ENCODE measurements at places on chromosomes 4 and X.

DNA sequence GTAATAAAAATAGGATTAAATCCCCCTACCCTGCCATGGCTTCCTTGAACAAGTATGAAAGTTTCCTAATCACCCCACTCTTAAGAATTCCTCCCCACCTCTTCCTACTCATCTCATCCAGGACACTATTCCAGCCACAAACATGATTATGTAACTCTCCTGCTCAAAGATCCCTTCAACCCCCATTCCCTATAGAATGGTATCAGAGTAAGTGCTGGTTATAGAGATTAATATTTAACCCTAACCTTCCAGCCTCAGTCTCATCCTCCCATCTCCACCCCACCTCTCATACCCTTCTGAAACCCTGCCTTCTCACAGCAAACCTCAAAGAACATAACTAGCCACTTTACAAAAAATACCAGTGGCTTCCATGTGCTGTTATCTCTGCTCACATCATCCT is 155.1 kb downstream of the PPP3CA start:
- DNase-seq: no peak

- no peak for DNase-seq
These were observed 49.1 kb upstream of the MSANTD1 start for GRCh38 chr4:3199653-3200422.

DNA sequence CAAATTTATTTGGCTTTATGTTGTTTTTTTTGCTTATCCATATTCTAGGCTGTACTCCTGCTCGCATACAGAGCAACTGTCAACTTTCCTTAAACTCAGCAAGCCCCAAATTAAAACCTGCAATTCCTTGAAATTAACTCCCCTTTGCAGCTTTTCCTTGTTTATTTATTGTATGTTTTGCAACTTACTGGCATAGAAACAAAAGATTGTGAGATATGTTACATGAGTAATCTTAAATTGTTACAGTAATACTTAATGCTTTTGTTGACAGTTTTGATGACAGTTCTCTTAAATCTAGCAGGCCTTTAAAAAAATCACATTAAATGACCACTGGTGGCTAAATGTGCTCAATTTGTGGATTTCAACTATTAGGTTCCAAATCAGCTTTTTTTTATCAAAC is 4.5 kb downstream of the DDX3X start:
- no peak for DNase-seq

GRCh38 chr4:70671091-70671490 is 4.8 kb upstream of the JCHAIN start:
- DNase-seq: no peak

DNA sequence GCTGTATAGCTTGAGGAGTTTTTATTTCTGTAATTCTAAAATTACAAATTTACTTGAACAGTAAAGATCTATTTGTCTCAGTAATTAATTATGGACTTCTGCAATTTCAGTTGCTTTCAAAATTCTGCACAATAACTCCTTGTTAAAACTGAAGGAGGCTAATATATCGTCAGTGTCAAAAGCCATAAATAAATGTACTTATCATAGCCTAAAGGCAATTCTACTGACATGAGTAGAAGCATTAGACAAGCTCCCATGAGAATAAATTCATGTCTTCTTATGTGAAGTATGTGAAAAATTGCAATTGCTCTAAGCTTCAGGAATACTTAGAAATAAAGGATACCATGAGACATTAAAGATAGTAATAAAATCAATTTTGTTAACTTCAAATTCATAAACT is 381.2 kb upstream of the PCDH10 start:
- no peak for DNase-seq

DNA sequence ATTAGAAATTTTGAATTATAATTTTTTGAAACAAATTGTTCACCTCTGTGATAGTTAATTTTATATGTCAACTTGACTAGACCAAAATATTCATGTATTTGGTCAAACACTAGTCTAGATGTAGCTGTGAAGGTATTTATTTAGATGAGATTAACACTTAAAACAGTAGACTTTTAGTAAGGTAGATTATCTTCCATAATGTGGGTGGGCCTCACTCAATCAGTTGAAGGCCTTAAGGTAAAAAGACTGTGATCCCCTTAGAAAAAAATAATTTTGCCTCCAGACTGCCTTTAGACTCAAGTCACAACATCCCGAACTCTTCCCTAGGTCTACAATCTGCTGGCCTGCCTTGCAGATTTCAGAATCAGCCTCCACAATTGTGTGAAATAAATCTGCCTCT is 177.3 kb upstream of the PABPC5 start:
- no peak for DNase-seq

DNA sequence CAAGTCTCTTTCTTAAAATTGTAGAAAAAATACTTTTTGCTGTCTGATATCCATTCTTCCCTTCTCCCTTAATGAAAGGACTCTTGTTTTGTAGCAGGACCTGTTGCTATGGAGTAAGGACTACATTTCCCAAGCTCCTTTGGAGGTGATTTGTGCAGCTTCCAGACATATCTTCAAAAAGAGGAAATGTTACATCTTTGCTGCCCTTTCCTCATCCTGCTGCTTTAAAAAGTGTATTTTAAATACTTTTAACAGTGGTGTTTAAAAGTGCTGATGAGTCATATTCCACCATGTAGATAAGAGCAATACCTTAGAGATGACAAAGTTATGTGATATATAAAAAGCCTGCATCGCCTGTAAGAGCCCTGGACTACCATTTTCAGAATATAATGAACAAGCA is 98.7 kb downstream of the CFAP299 start:
- DNase-seq: no peak

DNA sequence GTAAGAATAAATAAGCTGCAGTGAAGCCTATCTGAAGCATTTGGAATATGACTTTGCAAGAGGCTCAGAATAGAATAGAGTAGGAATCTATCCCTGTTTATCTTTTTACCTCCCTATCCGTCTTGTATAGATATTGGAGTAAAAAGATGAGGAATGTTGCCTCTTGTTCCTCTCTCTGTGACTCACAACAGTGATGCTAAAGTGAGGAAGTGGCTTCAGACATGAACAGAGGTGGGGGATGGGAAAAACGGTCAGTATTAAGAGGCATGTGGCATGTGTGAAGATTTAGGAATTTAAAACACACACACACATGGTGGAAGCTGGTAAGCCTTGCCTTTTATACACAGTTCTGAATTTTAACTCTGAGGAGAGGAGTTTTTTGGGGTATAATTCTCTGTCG is 3.8 kb upstream of the DCAF4L1 start:
- DNase-seq: no peak

DNA sequence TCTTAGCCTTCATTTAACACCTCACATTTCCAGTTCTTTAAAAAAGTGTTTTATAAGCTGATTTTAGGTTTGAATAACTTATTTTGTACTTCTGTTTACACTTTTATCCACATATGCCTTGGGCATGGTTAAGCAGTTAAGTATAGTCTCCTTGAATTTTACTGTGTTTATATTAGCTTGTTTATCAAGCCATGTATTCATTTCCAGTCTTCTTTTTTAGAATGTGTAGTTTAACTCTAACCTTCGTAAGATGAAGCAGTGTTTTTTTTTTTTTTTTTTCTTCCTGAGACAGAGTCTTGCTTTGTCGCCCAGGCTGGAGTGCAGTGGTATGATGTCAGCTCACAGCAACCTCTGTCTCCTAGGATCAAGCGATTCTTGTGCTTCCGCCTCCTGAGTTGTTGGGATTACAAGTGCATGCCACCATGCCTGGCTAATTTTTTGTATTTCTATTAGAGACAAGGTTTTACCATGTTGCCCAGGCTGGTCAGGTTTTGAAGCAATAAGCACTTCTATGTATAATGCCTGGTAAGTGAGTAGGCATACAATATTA is 42.5 kb downstream of the BMP2K start:
- DNase-seq: no peak

DNA sequence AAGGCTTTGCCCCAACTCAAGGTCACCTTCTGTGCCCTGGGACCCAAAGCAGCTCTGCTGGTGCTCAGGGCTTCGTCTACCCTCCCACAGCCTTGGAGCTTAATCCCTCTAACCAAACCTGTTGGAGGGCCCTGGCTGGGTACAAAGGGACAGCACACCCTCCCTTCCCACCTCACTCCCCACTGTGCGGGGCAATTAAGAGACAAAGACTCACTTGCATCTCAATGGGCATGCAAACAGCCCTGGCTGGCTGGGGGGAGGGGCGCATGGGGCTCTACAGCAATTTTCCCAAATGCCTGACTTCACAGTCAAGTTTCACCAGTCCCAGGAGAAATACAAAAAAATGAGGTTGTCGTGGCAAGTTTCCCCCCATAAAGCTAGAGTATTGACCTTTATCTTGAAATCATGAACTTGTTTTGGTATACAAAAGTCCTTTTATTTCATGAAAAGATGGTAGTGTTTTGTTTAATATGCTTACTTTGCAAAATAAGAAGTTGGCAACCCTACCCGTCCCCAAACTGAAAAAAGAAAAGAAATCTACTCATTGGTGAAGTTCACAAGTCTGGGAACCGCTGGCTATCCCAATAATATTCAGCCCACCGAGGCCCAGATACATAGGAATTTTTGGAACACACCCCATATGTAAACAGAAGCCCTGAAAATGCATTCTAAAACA is 4.1 kb upstream of the CD99L2 start:
- no peak for DNase-seq

GRCh38 chr4:110049951-110050925 is 137.6 kb downstream of the EGF start:
- DNase-seq: peak; percentile 10

DNA sequence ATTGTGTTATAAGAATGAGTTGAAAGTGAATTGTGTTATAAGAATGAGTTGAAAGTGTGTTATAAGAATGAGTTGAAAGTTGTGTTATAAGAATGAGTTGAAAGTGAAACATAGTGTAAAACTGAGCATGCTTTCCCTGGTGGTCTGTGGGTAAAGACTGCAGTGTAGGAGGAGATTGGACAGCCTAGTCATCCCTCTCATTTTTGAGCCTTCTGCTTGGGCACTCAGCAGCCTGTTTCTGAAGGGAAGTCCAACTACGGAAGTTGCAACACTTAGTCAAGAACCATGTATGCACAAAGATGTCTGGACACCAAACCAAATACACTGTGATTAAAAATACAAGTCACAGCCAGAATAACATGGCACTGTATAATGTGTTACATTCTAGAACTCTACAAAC is 72.6 kb downstream of the ANK2 start:
- no peak for DNase-seq

- DNase-seq: no peak
These were observed 648.8 kb downstream of the IQCM start for GRCh38 chr4:149166876-149167275.

DNA sequence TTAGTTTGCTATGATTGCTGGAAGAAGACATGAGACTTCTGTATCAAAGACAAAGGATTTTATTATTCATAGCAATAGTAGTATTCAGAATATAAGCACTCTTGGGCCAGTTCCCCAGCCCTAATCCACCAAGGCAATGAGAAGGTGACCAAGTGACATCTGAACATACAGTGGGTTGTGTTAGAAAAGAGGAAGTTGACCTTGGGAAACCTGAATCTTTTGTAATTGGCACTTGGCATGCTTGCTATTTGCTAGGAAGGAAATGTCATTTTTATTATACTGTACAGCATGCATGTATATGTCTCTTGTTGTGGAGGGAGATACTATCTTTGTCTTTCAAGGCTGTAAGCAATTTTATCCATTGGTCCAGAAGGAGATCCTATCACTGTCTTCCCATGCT is 216.1 kb upstream of the FAT1 start:
- DNase-seq: no peak

DNA sequence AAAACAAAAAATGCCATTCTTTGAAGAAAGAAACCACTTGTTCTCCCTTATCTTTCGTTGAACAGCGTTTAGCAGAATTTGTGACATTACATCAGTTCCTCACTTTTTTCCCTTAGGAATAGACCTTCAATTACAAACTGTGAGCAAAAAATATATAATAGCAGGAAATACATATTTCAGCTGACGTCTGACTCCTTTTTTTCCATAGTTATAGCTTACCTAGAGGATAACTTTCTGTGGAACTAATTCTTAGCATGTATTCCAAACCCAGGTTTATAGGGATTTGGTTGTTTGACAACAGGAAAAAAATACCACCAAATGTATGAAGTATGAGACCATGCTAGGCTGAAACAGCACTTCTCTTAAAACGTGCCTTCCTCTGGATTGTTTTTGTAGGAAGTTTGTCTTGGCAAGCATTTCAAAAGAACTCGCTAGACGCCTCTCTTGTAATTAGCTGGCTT is 2.0 kb upstream of the LIMCH1 start:
- no peak for DNase-seq

DNA sequence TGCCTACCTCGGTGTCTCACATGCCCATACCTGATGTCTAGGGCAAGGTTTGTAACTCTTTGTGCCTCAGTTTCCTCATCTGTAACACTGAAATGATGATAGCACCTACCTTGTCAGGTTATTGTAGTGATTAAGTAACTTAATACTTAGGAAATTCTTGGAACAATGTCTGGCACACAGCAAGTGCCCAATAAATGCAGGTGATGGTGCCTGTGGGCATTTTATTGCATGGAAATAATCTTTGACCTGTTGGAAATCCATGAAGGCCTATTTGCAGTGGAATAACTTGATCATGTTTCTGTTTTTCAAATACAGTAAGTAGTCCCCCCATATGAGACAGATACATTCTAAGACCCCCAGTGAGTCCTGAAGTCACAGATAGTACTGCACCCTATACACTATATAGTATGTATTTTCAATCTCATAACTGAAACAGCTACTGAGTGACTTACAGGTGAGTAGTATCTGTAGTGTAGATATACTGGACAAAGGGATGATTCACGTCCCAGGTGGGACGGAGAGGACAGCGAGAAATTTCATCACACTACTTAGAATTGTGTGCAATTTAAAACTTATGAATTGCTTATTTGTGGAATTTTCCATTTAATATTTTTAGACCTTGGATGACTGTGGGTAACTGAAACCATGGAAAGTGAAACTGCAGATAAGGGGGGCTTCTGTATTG is 42.1 kb downstream of the AFF1 start:
- DNase-seq: no peak

DNA sequence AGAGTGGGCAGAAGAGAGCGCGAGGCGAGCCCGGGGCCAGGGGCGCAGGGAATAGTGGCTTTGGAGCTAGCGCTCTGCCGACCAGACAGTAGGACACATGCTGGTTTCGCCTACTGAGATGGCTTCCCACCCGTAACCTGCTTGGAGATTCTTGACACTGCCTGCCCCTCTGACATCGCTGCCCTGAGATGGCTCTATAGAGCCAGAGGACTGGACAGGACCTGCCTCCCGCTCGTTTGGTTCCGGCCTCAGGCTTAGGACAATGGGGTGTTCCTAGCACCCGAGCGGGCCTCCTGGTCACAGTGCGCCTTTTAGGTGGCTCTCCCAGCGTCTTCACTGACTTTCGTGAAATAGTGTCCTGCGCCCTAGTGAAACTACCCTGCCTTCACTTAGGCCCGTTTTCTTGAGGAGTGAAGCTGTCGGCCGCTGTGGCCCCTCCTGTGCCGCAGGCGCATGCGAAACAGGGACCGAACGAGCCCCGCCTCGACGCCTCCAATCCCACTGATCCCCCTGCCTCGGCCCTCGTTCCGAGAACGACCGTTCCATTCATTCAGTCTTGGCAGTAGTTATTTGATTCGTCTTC is 608 bp downstream of the TAF1 start:
- peak; percentile 4 for DNase-seq

GRCh38 chrX:8504451-8504850 is 39.8 kb downstream of the VCX3B start:
- DNase-seq: no peak
